Stimulated activated CD8-positive, alpha-beta memory T cell treated with anti-CD3 and anti-CD28 coated beads, Interleukin-2, amount 100 ng/mL, for 48 hours (primary cell): ENCODE measurements at places on chromosomes 7 and 10.

DNA sequence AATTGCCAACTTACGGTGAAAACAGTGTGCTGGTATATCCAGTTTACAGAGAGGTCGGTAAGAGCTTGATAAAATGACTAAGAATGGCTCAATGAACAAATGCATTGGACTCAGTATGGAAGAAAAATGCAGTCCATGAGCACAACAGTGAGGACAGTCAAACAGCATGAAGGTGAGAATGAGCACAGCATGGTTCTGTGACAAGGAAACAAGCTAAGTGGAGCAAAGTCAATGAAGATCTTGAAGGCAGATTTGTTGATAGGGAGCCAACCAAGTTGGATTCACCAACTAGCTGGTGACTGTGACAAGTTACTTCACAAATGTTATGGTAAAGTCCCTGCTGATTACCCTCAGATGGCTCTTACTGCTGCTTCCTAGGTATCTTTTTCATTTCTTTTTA, 75.9 kb downstream of the SHOC2 start:
- DNase-seq: no peak

DNA sequence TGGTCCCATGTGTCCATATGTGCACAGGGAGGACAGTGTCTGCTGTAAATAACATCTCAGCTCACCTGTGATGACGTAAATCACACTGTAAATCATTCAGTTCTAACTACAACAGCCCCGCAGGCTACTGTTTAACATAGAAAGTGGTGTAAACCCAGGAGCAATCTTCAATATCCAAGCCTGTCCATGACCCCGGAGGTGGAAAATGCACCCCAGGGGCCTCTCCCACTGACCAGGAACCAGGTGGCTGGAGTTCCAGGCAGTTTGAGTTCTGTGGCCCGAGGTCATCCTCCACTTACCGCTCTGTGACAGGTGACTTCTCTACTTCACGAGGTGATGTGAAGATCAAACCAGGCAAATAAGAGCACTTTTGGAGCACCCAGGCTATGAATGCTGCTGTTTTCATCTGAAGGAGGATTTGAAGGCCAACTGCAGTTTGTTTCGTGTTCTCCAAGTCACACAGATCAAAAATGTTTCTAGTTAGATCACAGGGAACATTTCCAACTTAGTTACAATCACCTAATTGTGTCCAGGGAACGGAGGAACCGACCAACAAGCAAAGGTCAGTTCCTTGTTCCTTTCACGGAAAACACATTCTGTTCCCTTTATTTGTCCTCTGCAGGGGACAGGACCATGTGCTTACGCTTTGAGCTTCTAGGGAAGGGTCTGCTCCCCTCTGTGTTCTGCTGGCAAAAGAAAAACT, 131.8 kb downstream of the WDR37 start:
- DNase-seq: no peak

DNA sequence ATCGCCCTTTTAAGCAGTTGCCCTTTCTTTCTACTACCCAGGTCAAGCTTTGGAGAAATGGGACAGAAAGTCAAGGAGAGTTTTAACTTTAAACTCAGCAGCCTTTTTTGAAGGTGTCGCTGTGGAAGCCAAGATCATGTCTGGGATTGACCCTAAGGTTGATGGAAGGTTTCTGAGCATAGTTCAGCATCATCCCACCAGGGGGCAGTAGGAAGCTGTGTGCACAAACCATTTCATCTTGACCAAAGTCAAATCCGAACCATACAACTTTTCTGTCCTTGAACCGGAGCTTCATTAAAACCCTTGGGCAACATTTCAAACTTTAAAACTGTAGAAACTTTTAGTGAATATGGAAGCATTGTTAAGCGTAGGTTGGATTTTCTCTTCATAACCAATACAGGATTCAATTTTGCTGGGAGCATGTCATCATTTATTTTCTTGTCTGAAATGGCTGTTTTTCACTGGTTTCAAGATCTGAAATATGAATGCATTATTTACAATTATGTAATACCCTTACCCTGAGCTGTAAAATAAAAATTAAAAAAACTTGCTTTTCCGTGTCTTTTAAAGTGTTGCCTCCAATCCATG, 214.4 kb upstream of the KIAA1217 start:
- peak; percentile 13 for DNase-seq

- no peak for DNase-seq
Observed at GRCh38 chr7:42468471-42468870, 231.5 kb upstream of the GLI3 start.

GRCh38 chr10:44628921-44629320, 244.0 kb upstream of the CXCL12 start:
- no peak for DNase-seq

DNA sequence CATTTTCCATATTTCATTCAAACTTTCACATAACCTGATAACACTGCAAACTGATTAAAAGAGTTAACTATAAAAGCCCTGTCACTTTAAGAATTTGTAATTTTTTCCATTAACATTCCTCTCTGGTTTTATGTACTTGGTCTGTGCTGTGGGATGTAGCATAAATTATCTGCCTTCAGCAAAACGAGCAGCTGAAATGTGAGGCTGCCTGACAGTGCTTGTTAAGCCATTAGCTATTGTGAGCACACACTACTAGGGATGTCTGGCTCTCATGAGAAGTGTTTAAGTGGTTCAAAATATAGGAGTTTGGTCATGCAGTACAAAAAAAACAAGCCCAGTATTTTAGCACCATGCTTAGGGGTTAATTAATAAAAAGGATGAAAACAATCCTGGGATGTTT, 63.0 kb downstream of the HOXA1 start:
- no peak for DNase-seq

DNA sequence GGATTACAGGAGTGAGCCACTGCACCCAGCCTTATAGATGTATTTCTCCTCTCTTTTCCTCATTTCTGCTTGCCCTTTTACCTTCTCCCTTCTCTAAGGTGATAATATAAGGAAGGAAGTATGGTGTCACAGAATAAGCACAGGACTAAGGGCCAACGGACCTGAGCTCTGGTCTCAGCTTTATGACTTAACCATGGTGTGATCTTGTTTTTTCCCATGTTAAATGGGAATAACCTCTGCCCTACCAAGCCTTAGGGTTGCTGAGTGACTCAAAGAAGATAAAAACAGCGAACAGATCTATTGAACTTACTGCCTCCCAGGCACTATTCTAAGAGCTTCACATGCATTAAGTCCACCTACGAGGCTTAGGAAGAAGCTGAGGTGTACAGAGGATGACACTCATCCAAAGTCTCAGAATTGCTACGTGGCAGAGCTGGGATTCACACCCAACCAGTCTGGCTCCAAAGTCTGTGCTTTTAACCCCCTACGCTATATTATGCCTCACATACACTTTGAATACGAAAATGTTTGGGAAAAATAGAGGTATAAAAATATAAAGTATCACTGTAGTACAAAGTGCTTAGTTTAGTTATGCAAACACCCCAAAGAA, 5.6 kb downstream of the UROS start:
- no peak for DNase-seq

- peak; percentile 65 for DNase-seq
Observed at GRCh38 chr7:154953006-154953684, 49.8 kb downstream of the PAXIP1 start.

GRCh38 chr7:95684037-95684436, 87.7 kb upstream of the PDK4 start:
- DNase-seq: no peak

DNA sequence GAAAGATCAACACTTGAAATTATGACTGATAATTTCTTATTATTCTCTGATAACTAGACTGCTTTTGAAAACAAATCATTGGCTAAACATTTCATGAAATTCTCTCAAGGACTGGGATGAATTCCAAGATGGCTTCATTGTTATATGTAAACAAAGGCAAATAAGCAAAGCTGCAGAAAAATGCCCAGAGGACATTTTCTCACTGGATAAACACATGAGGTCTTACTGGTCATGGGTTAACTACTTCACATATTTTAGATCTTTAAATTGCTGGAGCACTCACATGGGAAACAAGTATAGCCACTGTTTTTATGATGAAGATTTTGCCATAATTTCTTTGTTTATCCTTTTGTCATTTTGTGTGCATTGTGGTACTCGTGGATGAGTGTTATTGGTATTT, 239.1 kb downstream of the PHF14 start:
- DNase-seq: no peak
